ENCODE measurements at places on chromosomes 5 and 9.
A peak's percentile ranks its signal among the peaks of the same experiment; 100 is the strongest.

DNA sequence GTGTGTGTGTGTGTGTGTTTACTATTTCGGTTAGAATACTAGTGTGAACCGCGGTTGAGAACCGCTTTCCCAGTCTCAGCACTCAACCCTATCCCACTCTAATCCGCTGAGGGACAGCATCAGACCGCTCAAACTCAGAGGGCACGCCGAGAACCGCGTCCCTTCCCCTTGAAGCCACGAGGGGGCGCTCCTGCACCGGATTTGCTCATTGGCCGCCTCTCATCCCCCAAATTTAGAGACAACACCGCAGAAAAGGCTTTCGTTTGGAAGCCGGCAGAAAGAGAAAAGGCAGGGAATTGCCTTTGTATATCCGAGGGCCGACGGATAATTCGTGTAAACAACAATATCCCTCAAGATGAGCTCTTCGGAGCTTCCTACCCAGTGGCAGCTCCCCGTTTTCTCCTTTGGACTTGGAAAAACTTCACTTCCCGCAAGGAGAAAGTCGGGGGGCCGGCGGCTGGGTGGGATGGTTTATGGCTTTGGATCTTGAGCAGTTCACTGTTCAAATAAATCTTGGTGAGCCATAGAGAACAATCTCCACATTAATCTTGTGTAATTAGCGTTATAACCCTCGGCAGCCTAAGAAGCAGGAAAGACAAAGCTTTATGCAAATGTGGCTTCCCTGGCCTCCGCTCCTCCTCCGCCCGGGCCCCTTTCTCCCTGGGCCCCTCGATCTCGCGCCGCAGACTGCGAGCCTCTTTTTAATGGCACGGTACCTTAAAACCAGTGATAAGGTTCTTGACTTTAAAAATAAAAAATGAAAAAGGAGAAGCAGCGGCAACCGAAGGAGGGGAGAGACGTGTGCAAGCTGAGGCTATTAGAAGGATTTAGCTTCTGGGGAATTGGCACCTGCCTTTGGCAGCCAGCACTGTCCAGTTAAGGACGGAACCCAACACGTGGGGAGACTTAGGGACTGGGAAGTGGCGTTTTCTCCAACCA is 296.8 kb downstream of the PARP8 start:
- DNase-seq = peak; percentile 77
- peak overlapping the region; percentile 78 for H3K4me3 ChIP-seq
- peaks cover 40% of the 10 kb centered on the region for H3K27me3 ChIP-seq
- no peaks in the 10 kb centered on the region for H3K36me3 ChIP-seq

- DNase-seq = no peak
- no peak overlapping the region for H3K4me3 ChIP-seq
- H3K27me3 ChIP-seq = no peaks in the 10 kb centered on the region
- H3K27ac ChIP-seq = no peak overlapping the region
Observed at GRCh38 chr5:133121080-133121479, 69.3 kb downstream of the HSPA4 start.

GRCh38 chr5:138657360-138657759 is 82.2 kb upstream of the HSPA9 start:
- H3K4me1 ChIP-seq = peaks cover 3% of the 10 kb centered on the region
- no peak overlapping the region for H3K27ac ChIP-seq
- H3K4me3 ChIP-seq = no peak overlapping the region
- H3K36me3 ChIP-seq = no peaks in the 10 kb centered on the region
- no peak for DNase-seq
- H3K27me3 ChIP-seq = peaks cover 17% of the 10 kb centered on the region

DNA sequence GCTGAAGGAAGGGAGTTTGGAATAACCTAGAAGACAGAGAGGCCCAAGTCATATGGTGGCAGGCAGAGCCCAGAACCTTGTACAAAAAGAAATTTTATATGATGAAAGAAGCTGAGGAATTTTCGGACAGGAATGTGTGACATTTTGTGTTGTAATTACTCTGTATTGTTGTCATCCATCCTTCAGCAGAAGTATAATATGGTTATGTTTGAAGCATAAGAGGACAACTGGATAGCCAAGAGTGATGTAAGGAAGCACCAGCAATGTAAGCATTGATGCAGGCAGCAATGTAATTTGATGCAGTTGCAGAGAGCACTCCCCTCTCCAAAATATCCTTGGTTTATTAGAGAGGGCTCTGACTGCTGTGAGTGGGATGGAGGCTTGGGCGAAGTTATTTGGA is 19.1 kb upstream of the SNX2 start:
- no peak overlapping the region for H3K4me3 ChIP-seq
- DNase-seq = no peak
- no peaks in the 10 kb centered on the region for H3K36me3 ChIP-seq
- no peaks in the 10 kb centered on the region for H3K27me3 ChIP-seq

DNA sequence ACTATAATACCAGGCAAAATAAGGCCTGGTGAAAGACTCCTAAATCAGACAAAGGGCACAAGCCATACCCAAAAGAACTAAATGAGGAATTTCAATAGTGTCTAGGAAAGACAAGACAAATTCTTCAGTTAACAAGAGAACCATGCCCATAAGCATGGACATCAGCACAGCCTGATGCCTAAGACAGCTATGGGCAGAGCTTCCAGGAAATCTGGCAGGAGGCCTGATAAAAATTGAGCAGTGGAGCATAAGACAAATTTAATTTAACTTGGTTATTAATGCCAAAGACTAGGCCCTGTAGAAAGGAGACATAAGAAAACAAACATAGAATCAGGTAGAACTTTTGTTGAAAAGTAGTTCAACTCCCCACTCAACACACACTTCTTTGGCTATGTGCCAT is 17.3 kb downstream of the KLHL3 start:
- peaks cover 6% of the 10 kb centered on the region for H3K4me1 ChIP-seq
- H3K36me3 ChIP-seq = peaks cover 21% of the 10 kb centered on the region
- no peak overlapping the region for H3K27ac ChIP-seq
- no peaks in the 10 kb centered on the region for H3K27me3 ChIP-seq

Measured in progenitor cell of endocrine pancreas (in vitro differentiated cells).